ENCODE measurements at places on chromosomes 5 and 9.

DNA sequence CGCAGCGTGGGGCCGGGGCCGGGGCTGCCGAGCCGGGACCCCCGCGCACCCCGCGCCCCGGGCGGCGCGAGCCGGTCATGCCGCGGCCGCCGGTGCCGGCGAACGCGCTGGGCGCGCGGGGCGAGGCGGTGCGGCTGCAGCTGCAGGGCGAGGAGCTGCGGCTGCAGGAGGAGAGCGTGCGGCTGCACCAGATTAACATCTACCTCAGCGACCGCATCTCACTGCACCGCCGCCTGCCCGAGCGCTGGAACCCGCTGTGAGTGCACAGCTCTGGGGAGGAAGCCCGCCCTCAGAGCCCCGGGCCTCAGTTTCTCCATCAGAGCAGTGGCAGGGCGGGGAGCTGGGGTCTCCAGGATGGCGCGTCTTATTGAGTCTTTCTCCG is 335 bp downstream of the GALNT12 start:
- DNase-seq = no peak

GRCh38 chr5:5481633-5482032 is 59.2 kb downstream of the ICE1 start:
- no peak for DNase-seq

DNA sequence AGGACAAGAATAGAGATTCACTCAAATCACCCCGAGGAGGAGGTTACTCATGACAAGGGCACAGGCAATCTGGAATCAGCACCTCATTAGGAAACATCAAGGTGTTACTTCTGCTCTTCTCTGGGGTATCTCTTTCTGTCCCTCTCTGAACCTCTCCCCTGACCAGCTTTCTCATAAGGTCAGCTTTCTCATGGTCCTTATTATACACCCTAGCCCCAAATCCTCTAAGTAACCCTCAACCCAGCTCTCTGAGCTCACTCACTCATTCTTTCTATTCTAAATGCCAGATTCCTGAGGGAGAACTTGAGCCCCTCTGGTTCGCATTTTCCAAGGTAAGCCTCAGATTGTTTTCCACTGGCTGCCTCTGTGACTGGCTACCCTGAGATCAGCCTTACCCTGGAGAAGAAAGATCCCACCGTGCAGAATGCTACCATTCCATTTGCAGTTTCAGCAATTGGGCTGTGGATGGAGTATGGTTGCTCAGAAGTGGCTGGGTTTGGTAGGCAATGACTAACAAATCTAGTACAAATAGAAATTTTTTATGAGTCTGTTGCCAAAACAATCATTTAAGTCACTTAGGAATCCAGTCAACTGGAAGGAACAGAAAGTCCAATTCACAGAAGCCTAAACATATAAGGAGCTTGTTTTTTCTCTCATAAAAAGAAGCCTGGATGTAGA is 9.0 kb upstream of the TIMD4 start:
- DNase-seq = no peak

GRCh38 chr9:108568093-108568492 is 287.7 kb downstream of the ACTL7B start:
- no peak for DNase-seq

DNA sequence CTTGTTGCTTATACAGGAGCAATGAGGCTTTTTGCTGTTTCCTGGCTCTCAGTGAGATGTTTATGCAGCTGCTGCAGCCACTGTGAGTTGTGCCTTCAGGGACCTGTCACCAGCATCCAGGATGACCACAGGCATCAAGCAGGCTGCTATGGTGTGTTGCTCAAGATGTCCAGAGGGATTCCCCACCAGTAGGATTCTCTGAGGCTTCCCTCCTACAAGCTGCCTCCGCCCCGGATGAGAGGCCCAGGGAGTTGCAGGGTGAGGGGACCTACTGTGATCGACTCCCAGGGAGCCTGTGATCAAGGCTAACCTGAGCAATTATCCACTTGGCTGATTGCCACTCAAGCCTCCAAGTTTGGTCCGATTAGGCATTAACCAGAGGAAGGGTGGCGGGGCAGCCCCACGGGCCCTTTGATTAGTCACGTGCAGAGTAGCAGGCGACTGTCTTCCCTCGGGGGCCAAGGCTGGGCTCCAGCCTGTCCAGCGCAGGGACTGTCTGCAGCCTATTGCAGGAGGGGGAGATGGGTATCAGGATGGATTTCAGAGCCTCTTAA is 1.8 kb upstream of the FAT2 start:
- DNase-seq = no peak
